ENCODE measurements at places on chromosomes 1 and 21.
A peak's percentile ranks its signal among the peaks of the same experiment; 100 is the strongest.

DNA sequence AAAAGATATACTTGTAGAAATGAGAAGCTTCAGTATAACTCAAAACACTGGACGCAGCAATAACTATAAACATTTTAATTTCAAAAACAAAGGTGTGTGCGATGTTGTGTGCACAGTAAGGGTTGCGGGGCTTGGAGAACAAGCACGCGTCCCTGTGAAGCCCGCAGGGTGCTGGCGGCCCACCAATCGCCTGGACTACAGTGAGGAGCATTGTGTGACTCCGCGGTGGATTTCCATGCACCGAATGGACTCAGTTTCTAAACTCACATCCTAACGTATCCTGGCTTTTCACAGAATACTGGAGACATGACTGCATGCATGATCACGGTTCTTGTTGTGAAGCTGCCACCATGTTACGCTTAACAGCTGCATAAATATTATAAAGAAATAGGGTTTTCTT lies 33.0 kb downstream of the NTPCR start:
- DNase-seq: no peak

GRCh38 chr1:184116287-184116686 lies 64.8 kb downstream of the TSEN15 start:
- no peak for DNase-seq

DNA sequence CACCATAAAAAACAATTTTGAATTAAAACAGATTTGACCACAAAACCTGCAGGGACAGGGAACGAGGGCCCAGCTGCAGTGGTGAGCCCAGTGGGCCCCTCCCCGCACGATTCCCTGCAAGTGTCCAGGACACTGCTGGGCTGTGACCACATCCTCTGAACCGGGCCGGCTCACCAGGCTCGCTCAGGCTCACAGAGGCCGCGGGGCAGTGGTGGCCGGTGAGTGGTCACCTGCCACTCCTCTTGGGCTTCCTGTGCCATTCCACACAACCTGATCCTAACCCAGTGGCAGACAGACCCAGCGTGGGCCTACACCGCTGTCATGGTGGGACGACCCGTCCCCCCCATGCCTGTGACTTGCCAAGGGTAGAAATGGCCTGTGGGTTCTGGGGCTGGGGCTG lies 36.5 kb upstream of the RIPK4 start:
- no peak for DNase-seq

- no peak for DNase-seq
Observed at GRCh38 chr1:54971317-54971791, 9.1 kb upstream of the TMEM61 start.

GRCh38 chr1:186454981-186455380 lies 5.9 kb downstream of the PDC start:
- no peak for DNase-seq

DNA sequence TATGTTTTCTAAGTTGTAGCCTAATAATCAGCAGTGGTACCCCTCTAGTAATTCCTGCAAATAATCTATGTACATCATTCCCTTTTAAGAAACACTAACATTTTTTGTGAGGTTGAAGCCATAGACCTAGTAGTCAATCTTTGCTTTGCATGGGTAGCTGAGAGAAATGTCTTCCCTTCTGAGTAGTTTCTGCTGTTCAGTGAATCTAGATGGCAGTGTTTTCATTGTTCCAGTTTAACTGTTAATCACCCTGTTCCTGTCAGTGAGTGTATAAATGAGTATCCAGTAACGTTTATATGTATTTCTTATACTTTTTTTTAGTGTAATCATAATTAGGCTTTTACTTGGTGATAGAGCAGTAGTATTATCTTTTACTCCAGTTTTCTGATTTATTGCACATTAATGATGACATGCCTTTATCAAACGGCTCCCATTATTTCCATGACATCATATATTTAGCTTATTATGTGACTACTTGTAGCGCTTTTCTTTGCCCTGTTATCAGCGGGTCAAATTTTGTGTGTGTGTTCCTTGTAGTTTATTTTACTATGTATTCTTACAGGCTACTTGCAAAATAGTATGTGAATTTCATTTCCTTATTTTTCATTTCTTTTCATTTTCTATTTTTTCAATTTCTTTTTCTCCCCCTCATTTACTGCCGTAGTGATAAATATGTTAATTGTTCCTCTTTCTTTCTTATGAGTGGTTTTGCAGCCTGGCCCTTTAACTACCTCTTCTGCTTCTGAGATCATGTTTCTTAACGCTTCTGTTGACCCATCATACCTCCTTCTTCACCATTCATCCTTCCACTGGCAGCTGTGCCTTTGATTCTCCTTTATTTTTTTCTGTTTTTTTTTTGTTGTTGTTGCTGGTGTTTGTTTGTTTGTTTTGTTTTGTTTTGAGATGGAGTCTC lies 18.8 kb downstream of the CEP350 start:
- no peak for DNase-seq

DNA sequence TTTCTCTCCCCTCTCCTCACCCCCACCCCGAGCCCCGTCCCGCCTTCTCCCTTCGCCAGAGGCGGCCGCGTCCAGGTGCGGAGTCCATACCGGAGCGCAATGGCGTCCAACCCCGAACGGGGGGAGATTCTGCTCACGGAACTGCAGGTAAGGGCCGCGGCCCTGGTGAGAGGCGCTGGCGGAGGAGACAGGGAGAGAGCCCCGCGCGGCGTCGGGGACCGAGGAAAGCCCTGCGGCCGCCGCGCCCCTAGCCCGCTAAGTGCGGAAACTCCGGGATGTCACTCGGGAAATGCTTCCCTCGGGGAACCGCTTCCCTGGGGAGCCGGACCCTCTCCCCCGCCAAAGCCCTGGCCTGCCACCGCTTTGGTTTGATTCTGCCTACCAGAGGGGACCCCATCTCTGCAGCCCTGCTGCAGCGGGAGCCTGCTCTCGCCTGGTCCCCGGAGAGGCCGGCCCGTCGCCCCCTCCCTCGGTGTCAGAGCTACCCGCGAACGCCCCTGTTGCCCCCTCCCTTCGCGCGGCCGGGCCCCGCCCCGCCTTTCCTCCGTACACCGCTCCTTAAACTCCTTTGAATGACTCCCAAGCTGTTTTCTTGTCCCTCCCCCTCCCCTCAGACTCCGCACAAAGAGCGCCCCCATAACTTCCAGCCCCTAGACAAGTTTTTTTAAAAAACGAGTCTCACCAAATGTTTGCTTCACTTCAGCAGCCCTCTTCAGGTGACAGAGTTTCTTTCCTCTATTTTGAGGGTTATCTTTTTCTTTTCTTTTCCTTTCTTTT lies 597 bp downstream of the PKN2 start:
- DNase-seq: peak; percentile 28

DNA sequence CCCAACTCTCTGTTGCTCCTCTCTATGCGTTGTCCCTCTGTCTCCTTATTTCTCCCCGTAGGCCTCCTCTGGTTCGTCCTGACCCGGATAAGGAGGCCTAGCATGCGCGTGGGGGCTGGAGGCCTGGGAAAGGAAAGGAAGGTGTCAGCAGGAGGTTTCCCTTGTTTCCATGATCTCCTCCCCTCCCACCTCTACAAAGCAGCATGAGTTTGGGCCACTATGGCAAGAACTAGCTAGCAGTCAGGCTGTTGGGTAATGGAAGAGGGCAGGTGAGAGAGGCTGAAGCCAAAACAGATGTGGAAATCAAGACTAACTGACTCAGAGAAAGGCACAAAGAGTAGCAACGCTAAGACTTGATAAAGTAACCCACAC lies 687 bp upstream of the SEMA6C start:
- no peak for DNase-seq

GRCh38 chr1:165616054-165616612 lies 14.9 kb upstream of the MGST3 start:
- no peak for DNase-seq

DNA sequence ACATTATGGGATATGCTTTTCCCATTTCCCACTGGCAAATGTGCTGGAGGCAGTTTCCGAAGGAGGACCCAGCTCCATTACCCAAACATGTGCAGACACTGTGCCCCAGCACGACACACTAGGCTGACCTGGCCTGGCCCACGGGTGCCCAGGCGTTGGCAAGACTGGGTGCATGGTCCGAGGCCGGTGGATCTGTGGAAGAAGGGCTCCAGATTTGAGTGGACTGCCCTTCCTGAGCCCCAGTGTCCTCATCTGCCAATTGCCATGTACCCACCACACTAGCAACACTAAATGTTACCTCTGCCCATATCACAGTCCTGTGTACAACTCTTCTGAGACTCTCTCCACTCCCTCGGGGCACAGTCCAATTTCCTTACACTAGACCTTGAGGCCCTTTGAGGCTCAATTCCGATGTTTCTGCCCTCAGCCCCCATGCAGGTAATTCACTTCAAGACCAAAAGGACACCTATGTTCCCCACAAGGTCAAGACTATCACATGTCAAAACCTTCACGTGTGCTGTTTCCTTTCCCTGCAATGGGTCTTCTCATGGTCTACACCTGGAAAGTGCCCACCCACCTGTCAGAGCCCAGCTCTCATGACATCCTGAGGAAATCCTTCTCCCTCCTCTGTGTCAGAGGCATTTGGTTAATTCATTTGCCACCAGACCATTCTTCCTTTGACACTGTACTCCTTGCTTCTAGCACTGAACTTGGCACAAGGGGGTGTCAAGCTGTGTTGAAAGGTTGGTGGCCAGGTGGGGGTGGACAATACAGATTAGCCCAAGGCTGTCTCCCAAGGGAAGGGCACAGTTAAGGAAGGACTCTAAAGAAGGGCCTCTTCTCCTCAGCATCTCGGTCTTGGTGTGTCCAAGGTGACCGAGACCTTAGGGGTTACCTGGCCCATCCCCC lies 124.9 kb downstream of the DMRTB1 start:
- DNase-seq: no peak

GRCh38 chr1:64263335-64263734 lies 59.9 kb downstream of the UBE2U start:
- no peak for DNase-seq

DNA sequence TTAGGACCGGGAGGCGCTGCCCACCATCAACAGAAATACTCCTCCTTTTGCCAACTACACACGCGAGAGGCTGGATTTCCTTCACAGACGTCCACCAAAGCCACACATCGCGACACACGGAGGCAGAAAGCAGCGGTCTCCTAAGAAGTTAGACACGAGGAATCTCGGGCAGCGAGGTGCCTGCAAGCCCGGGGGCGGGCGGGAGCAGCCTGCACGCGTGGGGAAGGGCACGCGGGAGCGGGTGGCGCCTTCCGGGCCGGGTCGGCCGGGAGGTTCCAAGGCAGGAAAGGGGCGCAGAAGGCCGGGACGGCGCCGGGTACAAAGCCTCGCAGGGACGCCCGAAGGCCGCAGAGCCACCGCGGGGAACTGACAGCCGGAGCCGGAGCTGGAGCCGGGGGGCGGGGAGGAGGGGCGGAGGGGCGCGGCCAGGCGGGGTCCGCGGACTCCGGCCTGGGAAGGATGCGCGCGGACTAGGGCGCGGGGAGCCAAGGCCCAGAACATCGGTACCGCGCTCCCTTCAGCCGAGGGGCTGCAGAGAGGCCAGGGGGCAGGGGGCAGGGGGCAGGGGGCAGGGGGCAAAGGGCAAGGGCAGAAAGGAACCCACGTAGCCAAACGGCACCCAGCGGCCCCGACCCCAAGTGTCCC lies 722 bp downstream of the NPHP4 start:
- peak; percentile 75 for DNase-seq

DNA sequence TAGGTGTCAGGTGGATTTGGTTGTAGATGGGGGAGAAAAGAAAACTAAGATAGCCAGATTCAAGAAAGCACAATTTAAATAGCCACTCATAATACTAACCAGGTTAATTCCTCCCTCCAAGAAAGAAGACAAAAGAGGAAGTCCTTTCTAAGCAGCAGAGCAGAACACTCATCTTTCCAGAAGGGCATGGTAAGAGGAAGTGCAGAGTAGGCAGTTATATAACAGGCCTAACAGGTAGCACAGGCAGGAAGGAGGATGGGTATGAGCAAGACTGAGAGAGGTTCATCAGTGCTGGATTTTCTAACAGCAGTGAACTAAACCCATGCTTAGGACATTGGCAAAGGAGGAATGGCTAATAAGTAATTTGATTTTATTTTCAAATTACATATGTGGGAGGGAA lies 517.5 kb downstream of the PLPP3 start:
- DNase-seq: no peak

- DNase-seq: no peak
Observed at GRCh38 chr1:223755992-223756775, 43.8 kb downstream of the CAPN2 start.

GRCh38 chr1:37673920-37674319 lies 18.4 kb upstream of the CDCA8 start:
- no peak for DNase-seq

DNA sequence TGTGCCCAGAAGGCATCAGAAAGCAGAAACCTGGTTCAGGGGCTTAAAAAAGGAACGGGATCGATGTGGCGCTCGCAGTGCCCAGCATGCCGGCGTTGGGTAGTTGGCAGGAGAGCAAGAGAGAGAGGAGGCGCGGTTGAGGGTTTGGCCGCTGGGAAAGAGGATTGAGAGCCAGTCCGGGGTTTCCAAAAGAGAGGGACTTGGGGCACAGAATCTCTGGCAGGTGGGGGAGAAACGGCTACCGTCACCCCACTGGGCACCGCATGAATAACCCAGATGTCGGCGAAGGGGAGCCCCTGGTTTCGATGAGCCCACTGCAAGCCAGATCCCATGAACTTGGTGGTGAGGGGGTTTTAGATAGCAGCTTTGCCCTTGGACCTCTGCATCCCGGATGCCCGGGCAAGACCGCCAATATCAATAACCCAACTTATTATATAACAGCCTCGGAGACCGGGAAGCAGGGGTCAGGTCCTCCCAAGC lies 60.4 kb upstream of the ACOT11 start:
- DNase-seq: no peak

- DNase-seq: no peak
Observed at GRCh38 chr1:160748878-160749269, 9.8 kb downstream of the SLAMF7 start.

GRCh38 chr1:228508840-228509415 lies 21.7 kb downstream of the RNF187 start:
- no peak for DNase-seq

DNA sequence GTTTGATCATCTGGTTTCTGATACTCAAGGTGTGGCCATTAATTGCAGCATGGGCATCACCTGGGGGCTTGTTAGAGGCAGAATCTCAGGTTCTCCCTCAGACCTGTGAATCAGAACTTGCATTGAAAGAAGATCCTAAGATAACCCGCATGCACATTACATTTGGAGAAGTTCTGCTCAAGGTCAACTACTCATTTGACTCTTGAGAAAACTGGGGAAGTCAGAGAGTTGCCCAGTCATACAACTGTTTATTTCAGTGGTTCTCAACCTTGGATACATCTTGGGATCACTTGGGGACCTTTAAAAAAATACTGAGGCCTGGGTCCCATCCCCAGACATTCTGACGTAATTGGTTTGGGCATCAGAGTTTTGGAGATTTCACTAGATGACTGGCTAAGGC lies 30.5 kb downstream of the CAMTA1 start:
- no peak for DNase-seq

- no peak for DNase-seq
Observed at GRCh38 chr1:2480986-2481364, 4.9 kb downstream of the PLCH2 start.

Data from GM12891 (cell line).